ENCODE measurements at places on chromosomes 5 and 9.

GRCh38 chr9:6955251-6955921 is 197.6 kb downstream of the KDM4C start:
- DNase-seq: peak; percentile 78

DNA sequence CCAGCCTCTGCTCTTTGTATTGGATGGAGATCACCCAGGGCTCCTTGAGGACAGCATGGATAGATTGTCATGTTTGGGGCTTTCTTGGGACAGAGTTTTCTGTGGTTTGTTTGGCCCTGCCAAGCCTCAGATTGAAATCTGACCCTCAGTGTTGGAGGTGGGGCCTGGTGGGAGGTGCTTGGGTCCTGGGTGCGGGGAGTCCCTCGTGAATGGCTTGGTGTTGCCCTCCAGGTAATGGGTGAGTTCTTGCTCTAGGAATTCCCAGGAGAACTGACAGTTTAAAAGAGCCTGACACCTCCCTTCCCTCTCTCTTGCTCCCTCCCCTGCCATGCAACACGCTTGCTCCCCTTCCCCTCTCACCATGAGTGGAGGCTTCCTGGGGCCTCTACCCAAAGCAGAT is 48.6 kb upstream of the OLFM1 start:
- no peak for DNase-seq

GRCh38 chr5:56585999-56586691 is 229.2 kb upstream of the MAP3K1 start:
- peak; percentile 82 for DNase-seq

DNA sequence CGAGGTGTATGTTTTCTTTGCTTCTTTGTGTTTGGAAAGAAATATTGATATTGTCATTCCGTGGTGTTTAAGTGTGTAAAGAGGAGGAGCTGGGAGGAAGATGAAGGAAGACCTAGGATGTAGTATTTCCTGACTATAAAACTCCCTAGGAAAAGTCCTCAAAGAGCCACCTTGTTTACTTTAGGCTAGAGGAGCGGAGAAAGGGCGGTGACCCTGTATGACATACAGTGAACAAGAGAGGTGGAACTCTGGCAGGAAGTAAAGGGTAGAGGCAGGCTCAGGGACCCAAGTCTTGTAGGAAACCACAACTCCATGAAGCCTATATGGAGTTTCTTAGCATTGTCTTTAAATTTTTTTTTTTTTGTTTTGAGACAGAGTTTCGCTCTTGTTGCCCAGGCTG is 303.9 kb downstream of the DOCK8 start:
- DNase-seq: no peak

DNA sequence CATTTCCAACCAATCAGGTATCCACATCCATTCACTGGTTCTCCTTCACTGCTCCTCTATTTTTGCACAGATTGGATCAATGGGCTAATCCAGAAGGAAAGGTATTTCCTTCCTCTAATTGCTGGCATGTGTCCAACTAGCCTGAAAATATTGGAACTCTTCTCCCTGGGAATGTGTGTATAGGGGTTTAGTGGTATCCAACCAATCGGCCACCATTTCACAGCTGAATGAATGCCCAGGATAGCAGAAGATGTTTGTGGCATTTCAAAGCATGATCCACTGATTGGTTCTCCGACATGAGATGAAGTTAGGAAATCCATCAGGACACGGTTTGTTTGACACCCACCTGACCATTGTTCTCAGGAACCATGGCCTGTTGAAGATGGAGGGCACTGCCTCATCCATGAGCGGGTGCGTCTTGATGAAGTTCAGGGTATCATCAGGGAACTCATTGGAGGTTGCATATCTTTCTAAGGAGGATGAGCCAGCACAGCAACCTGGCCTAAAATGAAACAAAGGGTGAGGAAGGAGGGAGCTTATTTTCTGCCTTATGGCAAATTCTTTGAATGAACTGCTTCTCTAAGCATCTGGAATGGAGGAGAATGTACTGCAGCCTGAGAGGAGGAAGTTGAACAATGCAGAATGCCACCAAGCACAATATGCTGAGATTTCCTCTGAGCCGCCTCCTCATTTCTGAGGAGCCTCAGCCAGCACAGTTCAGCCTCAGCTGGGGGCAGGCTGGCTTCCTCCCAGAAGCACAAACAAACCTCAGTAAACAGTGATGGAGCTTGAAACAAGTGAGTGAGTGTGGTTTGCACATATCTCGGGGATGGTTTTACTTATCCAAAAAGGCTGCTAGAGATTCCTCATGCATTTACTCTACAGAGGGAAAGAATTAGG is 94.6 kb downstream of the SEMA6A start:
- peak; percentile 38 for DNase-seq

DNA sequence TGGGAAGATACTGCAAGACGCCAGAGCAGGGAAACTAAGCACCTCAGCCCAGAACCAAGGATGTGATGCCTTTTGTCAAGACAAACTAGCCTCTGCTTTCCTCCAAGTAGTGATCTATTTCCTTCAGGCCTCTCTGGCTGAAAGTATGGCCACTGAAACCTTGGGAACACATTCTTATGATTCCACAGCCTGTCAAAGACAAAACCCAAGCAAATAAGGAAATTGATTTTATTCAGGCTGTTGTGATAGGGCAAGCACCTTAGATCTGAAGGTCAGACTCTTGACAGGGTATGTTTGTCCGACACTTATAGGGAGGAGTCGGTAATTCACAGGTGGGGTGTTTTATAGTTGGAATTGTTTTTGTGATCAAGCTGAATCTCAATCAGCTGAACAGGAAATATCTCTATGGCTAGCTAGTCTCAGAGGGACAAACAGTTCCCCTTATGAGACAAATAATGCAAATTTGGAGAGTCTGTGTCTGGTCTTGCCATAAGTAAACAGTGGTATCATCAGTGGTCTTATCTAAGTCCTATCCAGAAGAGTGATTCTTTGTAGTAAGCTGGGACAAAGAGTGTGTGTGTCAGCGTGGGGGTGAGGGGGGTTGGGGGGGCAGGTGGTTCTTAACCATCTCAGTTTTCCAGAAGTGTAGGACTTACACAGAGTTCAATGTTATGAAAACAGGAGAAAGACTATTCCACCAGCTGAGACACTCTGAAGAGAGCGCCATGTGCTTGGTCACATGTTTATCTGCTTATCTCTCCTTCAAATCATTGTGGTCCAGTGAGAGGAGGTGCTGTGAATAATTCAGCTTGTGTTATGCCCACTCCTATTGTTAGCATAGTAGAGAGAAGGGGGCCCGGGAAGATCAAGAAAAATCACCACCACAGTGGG is 6.7 kb upstream of the ZCCHC10 start:
- DNase-seq: no peak

GRCh38 chr5:81140441-81140840 is 92.7 kb upstream of the CKMT2 start:
- DNase-seq: no peak

GRCh38 chr5:173271419-173271818 is 36.4 kb upstream of the NKX2-5 start:
- DNase-seq: no peak

DNA sequence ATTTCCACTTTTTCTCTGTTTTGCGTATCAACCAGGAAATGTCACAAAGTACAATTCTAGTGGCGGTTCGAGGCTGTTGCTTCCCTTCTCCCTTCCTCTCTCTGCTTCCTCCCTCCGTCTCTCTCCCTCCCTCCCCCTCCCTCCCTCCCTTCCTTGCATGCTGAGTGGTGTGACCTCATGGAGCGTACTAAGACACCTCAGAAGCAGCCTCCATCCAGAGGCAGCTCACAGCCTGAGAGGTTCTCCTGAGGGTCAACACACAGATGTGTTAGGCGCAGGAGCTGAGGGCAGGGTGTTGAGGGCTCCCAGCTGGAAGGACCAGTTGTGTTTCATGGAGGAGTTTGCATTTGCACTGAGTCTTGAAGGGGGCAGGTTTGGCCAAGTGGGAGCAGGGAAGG is 57.7 kb downstream of the COL5A1 start:
- DNase-seq: no peak

- DNase-seq: peak; percentile 43
Measured at GRCh38 chr5:119255571-119256356, 100.1 kb upstream of the TNFAIP8 start.

GRCh38 chr5:179115307-179115706 is 55.1 kb downstream of the ZNF354C start:
- DNase-seq: no peak

DNA sequence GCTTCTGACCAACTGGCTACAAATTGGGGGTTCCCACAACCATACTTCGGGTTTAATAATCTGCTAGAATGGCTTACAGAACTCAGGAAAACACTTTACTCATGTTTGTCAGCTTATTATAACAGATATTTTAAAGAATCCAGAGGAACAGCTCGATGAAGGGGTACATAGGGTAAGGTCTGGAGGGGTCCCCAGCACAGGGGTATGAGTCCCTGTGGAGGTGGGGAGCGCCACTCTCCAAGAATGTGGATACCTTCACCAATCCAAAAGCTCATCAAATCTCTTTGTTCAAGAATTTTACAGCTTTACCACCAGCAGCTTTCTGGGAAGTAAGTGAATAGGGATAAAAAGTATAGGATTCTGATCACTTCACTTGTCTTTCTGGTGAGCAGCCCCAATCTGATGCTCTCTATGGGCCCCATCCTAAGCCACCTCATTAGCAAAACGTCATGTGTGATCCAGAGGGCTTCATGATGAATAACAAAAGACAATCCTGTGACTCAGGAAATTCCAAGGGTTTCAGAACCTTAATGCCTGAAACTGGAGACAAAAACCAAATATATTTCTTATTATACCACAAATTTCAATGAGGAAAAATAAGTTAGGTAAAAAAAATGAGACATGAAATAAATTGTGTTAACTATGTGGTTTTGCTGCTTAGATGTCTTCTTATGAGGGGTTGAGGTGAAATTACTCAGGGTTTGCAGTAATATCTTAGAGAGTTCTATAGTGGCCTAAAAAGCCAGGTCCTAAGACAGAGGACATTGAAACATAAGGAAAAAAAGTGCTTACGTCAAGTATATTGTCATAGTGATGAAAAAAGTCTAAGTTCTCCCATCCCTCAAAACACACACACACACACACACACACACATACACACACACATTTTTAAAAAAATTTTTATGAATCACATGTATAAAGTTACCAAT is 290.5 kb downstream of the ANXA1 start:
- no peak for DNase-seq

GRCh38 chr5:62568800-62569432 is 9.7 kb upstream of the LRRC70 start:
- no peak for DNase-seq

GRCh38 chr5:75637949-75638348 is 26.7 kb downstream of the ANKDD1B start:
- no peak for DNase-seq
